ENCODE measurements at places on chromosomes 2 and 18. TPM values are rescaled to one million over a fixed set of nuclear protein-coding genes. Genes with fewer than 3 reads are reported as not detected.

DLGAP1 gene
- 0.28 TPM for total RNA-seq

TSPYL6 gene
- total RNA-seq, result not detected

DOCK10 gene
- 6.7 TPM for total RNA-seq

- no peak for ATAC-seq
Observed at GRCh38 chr2:20488201-20488641, 41.3 kb downstream of the RHOB start.

DNA sequence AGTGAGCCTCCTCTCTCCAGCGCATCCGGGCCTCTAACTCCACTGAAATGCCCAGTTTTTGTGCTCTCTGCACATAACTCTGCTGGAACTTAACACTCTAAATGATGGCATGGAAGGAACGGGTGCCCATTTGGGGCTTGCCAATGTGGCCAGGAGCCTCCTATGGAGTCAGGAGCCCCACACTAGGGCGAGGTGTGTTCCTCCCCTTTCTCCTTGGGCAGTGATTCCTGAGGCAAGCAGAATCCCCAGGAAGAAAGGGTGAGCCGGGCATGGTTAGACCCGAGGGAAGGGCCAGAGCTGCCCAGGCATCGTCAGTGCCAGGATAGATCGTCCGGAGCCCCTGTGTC is 63.0 kb downstream of the DDX1 start:
- ATAC-seq, result no peak

- no peak for ATAC-seq
Observed at GRCh38 chr2:63192889-63193774, 142.5 kb downstream of the OTX1 start.

DNA sequence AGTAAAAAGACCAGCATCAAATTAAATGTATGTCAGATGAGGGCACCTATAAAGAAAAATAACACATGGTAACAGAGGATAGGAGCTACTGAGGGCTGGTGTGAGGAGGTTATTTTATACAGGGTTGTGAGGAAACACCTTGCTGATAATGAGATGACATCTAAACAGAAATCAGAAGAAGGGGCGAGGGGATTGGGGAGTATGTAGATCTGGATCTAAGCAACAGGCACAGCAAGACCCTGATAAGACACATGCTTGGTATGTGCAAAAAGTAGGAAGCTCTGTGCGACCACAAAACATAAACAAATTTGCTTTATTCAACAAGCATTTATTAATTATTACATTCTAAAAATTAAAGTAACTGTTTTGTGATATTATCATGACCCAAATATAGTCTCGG is 295.4 kb downstream of the ZEB2 start:
- no peak for ATAC-seq

GRCh38 chr2:234401426-234401825 is 95.5 kb downstream of the ARL4C start:
- ATAC-seq, result no peak

GRCh38 chr2:112031473-112032223 is 23.4 kb upstream of the TMEM87B start:
- peak; percentile 85 for ATAC-seq

GRCh38 chr2:20490300-20491181 is 43.7 kb downstream of the RHOB start:
- peak; percentile 78 for ATAC-seq

GRCh38 chr18:48835119-48835518 is 115.6 kb downstream of the SMAD7 start:
- no peak for ATAC-seq

DNA sequence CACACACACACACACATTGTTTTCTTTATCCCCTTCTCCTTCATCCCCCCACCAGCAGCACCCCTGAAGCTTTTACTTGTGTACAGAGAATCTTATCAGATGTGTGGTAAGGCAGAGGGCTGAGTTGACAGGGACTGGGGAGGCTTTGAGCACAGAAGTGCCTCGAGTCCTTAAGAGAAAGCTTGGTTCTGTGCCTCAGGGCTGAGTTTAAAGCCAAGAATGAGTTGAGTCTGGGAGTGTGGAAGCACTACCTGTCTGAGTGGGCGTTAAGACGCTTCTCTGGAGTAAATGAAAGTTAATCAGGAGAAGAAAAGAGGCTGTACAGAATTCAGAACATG is 2.7 kb downstream of the ID2 start:
- no peak for ATAC-seq

GRCh38 chr18:58915006-58915799 is 50.5 kb downstream of the ZNF532 start:
- ATAC-seq, result no peak

GRCh38 chr18:61400016-61400635 is 66.9 kb downstream of the CDH20 start:
- no peak for ATAC-seq

GRCh38 chr18:62723666-62724281 is 8.4 kb downstream of the PHLPP1 start:
- no peak for ATAC-seq
